Endothelial cell (in vitro differentiated cells): ENCODE measurements at places on chromosomes 3 and 15. TPM values are rescaled to one million over a fixed set of nuclear protein-coding genes. Genes with fewer than 3 reads are reported as not detected.

DNA sequence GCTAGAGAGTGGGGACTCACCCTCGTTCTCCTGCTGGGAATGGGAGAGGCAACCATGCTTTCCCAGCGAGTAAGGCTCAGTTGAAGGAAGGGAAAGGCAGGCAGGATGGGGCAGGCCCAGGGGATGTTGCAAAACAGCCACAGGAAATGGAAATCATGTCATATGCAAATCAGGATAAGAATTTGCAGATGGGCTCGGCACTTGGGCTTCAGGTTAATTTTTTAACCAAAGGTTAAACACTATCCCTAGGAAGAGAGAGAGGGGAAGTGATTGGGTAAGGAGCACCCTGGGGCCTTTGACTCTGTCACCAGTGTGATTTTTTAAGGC is 14.6 kb upstream of the PLA2G4E start:
- no peak for DNase-seq

DNA sequence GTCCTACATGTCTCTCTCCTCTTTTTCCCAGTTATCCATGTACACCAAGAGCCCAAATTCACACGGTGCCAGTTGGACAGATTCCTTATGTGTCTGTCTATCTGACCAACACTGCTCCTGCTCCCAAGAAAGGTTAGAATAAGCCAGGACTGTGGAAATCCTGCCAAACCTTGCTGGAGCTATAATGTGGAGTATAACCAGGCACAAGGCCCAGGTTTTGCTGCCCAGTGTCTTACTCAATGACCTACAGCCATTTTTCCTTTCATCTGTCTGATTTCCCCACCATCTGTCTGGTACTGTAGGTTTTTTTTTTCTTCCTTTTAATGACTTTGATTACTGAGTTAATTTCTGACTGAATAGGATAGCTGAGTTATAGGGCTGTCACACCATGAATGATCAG is 26.5 kb upstream of the MINDY4B start:
- DNase-seq, result no peak

TF gene
- 3.9 TPM for total RNA-seq

DNA sequence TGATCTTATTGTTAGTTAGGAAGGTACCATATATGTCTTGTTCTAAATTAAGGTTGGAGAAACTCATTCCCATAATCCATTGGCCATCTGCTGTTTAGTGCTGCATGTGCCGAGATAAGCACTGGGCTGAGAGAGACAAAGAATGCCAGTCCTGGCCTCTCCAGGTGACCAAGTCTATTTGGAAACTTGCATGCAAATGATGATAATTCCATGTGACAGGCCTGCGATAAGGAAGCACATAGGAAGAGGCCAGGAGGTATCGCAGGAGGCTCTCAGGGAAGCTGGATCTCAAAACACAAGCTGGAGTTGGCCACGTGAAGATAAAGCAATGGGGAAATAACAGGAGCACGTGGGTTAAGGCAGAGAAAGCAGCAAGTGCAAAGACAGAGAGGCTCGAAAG is 39.7 kb downstream of the MYO5C start:
- DNase-seq, result no peak

DNA sequence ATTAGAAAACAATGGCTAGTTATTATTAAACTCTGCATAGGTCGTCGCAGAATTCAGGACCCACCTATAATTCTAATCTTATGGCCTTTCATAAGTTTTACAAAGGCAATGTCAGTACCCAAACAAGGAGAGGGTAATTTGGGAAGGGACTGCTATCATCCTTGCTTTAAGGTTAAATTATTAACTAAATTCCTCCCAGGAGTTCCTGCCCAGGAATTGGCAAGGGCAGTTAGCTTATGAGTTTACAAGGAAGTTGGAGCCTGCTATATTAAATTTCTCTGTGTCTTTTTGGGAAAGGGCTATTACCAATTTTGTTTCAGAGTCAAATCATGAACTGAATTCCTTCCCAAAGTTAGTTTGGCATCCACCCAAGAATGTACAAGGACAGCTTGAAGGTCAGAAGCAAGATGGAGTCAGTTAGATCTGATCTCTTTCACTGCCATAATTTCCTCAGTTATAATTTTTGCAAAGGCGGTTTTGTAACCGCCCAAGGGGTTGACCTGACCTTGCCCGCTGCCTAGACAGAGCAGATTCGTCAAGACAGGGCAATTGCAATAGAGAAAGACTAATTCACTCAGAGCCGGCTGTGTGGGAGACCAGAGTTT is 45.3 kb upstream of the LHFPL4 start:
- DNase-seq, result no peak

RARRES1 gene
- total RNA-seq, result not detected

- no peak for DNase-seq
These were observed 683.7 kb upstream of the CBLB start for GRCh38 chr3:106552351-106553043.

GRCh38 chr15:59866642-59867041 is 137.5 kb upstream of the FOXB1 start:
- DNase-seq, result no peak

GRCh38 chr3:78621061-78621716 is 1146.6 kb downstream of the ROBO1 start:
- DNase-seq, result no peak

GRCh38 chr3:187957165-187957581 is 196.8 kb upstream of the LPP start:
- DNase-seq, result no peak

DNA sequence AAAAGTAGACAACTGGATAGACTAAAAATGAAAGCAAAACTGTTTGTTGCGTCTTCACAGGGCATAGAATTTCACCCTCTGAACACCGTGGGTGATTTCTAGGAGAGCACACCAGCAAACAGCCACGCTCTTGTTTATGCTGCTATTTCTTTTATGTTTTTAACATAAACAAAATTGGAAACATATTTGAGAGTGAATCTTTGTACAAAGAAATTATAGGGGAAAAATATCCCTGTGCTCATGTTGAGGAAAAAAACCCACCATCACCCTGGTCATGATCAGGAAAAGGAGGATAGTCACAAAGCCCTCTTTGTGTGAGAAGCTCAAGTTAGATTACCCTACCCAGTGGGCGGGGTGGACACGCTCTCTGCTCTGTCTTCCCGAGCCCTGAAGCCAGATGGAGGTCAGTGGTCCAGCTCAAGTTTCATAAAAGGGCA is 313.3 kb downstream of the SATB1 start:
- no peak for DNase-seq

- no peak for DNase-seq
These were observed 233.5 kb upstream of the ST8SIA2 start for GRCh38 chr15:92159906-92160841.

DNA sequence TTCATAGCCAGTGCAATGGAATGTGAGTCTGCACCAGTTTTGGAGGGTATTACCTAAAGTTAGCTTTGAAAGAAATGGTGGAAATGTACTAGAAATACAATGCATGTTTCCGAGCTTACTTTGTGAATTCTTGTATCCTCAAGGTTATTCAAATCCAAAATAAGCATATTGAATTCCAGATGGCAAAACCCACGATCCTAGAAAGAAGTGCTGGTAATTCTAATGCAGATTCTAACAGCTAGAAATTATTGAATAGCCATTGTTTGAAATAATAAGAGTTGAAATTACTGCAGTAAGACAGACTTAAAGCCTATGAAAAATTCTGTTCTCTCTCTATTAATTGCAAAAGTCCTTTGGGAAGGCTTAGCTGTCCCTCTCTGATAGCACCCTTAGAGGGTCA is 258.4 kb downstream of the CHL1 start:
- DNase-seq, result no peak

MAGEL2 gene
- total RNA-seq, result 4.5 TPM

DNA sequence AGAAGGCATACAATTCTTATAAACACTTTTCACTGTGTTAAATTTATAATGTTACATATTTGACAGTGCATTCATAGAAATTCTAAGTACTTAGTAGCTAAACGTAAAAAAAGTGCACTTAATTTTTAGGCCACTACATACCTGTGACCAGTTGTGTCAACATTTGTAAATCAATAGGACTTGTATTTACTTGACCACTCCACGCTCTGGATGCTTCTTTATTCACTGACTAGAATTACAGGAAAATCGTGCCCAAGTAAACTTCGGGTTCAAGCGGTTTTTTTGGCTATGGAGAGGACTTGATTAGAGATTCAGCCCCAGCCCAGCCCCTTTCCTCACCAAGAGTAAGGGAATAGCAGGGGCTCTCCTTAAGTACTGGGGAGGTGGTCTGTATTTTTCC is 21.8 kb downstream of the WDR53 start:
- DNase-seq, result no peak

DNA sequence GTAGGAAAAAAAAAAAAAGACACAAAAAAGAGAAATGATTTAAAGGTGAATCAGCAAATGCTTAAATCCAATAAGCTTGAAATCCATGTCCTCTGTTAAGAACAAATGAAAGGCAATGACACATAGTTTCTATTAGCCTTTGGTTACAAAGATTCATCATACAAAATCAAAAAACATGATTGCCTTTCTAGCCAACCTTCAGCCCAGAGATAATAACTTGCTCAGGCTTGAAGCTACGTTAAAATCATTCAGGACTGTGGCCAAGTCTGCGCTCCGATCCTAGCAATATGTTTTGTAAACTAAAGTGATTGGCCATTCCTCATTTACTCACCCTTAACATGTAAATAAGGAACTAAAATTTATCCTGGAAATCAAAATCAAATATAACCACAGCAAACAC is 556.7 kb downstream of the FGF12 start:
- DNase-seq, result no peak

DNA sequence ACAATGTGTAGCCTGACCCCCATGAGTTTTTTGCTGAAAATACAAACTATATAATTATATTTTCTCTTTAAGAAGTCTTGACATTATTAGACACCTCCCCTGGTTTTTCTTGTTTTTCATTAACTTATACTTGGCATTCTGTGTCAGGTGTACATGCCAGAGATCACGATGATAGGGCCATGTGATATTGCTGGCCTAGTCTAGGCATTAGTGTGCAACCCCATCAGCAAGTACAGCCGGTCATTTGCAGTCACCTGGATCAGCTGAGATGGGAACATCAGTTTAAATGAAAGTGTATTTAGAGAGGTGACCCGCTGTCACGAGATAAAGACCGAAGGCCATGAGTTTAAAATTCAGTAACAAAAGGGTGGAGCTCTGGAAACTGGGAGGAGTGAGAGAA is 12.6 kb upstream of the SPPL2A start:
- DNase-seq, result no peak

DNA sequence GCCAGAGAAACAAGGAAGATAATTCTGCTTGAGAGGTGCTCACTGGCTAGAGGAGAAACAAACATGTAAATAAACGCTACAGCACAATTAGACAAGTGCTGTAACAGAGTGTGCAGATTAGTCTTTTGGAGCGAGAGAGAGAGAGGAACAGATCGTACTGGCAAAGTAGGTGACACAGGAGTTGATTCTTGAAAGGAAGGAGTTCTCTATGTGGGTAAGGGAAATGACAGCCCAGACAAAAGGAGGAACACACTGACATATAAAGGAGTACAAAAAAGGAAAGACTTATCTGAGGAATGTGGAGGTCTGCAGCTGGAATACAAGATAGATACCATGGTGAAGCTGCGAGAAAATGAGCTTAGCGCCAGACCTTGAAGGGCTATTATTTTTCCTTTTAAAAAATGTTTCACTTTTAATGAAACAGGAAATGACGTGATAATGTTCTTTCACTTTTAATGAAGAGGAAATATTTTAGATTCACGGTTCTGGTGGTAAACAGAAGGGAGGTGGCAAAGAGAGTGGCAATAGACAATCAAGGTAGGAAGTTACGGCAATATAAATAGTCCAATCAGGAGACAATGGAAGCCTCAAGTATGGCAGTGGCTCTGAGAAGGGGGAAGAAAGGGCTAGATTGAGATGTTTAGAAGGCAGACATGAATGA is 202.9 kb downstream of the VPS13C start:
- DNase-seq, result no peak

- no peak for DNase-seq
These were observed 68.1 kb upstream of the NMNAT3 start for GRCh38 chr3:139745831-139746230.

- DNase-seq, result no peak
These were observed 11.4 kb downstream of the C15orf40 start for GRCh38 chr15:82999905-83000671.

- DNase-seq, result no peak
These were observed 30.4 kb upstream of the SEC61A1 start for GRCh38 chr3:128021768-128022372.

GRCh38 chr3:19547665-19548464 is 386.2 kb downstream of the EFHB start:
- DNase-seq, result no peak
